Occipital lobe (tissue), 3 donors: ENCODE measurements at places on chromosomes 5 and 9.

GRCh38 chr9:5459289-5459829 lies 9.0 kb downstream of the CD274 start:
- DNase-seq = no peak

- DNase-seq = no peak
These were observed 70.1 kb upstream of the CNOT6 start for GRCh38 chr5:180424094-180424493.

- no peak for DNase-seq
These were observed 209.4 kb downstream of the PIK3R1 start for GRCh38 chr5:68424799-68425537.

DNA sequence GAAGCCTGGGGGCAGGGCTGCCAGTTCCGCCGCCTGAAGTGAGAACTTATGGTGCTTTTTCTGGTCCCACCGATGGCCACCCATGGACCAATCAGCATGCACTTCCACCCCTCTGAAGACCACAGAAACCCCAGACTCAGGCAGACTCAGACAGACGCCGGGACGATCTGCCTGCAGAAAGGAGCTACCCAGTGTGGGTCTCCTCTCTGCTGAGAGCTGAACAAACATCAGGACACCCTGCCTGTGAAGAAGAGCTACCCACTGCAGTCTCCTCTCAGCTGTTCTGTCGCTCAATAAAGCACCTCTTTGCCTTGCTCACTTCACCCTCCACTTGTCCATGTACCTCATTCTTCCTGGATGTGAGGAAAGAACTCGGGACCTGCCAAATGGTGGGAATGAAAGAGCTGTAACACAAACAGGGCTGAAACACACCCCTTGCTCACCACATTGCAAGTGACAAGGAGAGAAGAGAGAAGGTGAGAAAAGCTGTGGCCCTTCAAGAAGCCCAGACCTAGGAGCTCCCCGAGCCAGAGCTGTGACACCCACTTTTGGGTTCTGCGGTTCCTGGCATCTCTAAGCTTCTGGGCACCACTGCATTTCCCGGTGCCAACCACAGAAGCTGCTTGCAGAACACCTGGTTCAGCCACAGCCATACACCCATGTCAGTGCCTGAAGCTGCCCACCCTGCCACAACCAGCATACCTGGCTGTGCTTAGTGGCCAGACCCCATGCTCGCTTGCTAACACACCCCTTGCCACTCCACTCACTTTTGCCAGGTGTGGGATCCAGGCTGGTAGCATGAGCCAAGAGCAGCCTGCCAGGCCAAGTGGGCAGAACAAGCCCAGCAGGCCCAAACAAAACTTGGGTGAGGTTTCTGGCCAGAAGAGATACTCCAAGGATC lies 114.3 kb upstream of the TSLP start:
- DNase-seq = no peak

DNA sequence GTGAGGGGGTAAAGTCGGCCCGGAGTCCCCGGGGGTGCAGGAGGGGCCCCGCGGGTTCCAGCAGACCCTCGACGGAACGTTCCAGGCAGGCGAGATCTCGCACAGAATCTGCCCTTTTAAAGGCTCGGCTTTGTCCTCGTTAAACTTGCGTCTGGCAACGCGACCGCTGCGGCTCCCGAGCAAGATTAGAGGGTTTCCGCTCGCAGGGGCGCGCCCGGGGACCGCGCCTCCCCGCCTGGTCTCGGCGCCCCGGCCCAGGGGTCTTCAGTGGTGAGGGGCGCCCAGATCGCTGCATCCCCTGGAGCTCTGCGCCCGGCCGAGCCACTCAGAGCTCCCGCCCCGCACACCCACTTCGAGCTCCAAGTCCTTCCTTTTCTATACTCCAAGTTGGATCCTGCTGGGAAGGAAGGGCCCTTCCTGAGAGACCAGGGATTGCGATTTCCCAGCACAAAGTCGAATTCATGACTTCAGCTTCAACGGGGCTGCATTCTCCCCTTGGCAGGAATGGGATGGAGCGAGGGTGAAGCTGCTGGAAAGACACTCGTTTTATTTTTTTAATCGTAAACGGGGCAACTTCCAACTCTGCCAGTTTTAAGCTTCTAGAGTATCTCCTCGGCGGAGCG lies 11.3 kb downstream of the PROP1 start:
- DNase-seq = no peak

- DNase-seq = no peak
These were observed 12.0 kb downstream of the ADRA1B start for GRCh38 chr5:159928122-159928909.

DNA sequence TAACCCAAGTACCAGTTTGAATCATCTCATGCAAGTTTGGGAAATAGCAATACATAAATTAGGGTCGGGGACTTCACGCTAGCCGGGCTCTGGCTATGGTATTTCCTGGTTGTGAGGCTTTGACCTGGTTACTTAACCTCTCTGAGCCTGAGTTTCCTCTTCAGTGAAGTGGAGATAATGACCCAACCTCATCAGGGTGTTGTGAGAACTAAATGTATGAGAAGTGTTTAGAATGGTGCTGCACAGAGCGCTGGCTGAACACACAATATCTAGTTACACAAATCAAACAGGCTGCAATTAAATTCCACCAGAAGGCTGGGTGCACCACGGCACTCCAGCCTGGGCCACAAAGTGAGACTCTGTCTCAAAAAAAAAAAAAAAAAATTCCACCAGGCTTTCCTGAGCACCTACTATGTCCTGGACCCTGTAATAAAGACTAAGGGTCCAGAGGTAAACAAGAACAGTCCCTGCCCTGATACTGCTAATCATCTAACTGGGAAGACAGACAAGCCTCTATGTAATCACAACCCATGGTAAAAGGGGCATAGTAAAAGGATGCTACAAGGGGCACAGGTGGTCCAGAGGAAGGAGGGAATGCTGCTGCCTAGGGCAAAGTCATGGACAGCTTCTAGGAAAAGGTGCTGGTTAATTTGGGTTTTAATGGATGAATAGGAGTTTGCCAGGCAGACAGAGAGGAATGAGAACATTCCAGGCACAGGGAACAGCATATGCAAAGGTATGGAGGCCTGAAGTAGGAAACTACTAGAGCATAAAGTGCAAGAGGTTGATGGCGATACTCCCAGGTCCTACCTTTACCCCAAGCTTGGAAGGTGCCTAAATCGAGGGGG lies 27.7 kb downstream of the DUSP1 start:
- no peak for DNase-seq

DNA sequence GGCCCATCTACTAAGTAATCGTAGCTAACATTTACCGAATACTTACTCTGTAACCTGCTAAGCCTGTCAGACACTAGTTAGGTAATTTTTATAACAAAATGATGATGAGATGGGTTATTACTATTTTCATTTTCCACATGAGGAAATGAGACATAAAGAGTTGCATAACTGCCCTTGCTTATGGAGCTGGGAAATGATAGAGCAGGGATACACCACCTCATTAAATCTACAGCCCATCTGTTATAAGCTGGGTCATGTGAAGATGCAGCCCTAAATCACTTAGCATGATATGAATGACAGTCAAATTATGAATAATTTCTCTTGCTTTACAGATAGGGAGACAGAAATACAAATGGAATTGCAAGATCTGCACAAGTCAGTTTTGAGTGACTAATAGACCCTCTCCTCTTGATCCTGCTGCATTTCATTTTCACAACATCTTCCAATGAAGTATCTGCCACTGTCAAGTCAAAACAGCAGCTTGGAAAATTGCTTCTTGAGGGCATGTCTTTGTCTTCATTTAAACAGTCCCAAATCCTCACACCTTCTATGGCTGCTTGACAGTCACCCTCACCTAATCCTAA lies 364.7 kb downstream of the PRELID2 start:
- DNase-seq = no peak

DNA sequence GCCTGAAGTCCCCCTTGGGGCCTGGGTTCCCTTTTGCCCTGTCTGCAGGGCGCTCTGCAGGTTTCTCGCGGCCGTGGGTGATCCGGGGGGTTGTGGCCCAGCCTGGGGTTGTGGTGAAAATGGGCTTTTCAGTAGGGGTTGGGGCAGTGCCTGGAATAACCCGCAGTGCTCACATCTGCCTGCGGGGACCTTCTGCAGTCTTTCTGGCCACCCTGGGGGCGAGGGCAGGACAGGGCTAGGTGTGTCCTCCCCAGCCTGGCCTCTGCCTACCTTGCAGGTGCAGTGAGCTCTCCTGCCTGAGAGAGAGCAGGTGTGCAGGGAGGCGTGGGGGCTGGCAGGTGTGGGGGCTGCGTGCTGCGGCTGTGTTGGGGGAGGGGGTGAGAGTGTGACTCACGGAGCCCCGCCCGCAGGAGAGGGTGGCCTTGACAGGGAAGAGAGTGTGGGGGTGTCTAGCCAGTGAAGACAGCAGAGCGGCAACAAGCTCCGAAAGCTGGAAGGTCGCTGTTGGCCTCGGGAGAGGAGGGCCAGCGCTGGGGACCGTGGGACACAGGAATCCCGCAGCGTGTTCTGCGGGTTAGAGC lies 131.4 kb downstream of the MRPL36 start:
- no peak for DNase-seq

GRCh38 chr9:122172131-122172530 lies 12.4 kb downstream of the MORN5 start:
- DNase-seq = no peak

DNA sequence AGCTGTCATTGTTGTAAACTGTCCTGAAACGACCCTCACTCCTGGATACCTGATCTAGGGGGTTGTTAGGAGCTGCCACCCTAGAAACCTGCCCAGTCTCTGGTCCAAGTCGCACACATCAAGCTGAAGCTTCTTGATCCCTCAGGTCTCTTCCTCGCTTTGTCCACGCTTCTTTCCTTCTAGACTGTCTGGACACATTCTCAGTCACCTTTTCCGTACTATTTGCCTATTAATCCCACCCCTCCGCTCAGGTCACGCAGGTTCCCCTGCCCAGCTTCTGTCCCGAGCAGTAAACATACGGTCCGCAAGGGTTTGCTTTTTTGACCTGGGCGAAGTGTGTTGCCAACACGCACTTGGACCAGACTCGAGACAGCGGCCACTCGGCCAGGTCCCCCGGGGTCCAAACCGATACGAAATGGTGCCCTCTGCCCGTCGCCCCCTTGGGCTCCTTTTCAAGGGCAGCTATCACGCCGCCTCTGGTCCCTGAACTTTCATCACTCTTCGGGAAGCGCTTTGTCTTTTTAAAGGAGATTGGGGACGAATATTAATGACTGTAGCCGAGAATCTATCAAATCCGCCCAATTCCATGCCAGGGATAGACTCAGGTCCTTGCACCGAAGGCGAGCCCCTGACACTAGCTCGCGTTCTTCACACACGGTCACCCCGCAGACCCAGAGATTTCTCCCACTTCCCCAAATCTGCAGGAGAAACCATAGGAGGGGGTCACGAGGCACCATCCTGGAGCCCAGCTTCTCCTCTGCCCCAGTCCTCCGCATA lies 814 bp downstream of the PLCXD3 start:
- DNase-seq = no peak

- DNase-seq = no peak
These were observed 27.2 kb downstream of the GCNT1 start for GRCh38 chr9:76486151-76486550.

DNA sequence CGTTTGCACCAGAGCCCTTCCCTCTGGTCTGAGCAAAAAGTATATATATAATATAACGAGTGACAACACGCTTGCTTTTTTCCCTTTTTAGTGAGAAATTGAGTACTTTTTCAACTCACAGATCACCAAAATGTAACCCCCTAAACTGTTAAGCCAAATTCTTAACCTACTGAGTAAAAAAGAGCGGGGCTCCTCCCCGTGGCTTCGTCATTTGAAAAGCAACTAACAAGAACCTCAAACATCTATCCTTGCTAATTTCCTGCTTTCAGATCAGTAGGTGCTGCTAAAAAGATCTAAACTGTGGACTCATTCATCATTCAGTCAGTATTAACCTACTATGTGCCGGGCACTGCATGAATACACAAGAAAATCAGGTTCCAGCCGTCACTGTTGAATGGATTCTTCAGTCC lies 1.0 kb upstream of the PTBP3 start:
- no peak for DNase-seq

DNA sequence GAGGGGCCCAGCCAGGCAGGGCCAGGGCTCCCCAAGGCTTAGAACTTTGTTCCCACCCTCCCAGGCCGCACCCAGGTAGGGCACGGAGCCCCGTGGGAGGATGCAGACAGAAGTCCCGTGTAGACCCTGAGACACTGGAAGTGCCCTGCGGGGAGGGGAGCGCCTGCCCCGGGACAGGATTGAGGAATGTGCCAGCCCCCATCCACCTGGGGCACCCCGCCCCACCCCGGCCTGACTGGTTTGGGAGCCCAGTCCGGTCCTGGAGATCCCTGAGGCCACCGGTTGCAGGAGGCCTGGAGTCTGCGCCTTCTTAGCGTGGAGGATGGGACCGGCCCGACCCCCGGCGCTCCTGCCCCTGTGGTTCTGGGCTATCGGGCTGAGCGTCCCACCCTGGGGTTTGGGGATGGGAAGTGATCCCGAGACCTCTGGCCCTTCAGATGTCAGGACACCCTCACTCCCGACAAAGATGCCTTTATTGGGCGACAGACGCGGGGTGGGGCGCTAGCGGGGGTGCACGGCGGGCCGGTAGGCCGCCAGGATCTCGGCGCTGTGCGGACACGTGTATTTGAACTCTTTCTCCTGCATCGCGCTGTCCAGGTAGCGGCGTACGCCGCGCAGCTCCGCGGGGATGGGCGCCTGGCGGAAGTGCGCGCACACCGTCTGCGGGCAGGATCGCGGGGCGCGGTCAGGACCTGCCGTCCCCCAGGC lies 2.0 kb downstream of the CLIC3 start:
- no peak for DNase-seq

DNA sequence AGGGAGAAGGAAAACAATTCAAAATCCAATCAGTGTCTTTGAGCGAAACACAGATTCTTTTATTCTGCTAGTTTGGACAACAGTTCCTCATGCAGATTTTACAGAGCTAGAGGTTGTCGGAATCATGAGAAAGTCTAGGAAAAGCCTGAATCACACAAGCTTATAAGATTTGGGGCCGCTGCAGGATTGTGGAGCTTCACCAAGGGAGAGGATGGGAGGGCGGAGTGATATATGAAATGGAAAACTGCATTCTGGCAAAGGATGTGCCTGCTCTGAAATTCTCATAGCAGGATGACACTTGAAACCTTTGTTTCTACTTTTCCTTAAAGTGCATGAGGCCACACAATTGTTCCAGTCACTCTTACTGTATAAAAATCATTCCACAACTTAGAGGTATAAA lies 134.3 kb downstream of the OR2K2 start:
- DNase-seq = no peak

DNA sequence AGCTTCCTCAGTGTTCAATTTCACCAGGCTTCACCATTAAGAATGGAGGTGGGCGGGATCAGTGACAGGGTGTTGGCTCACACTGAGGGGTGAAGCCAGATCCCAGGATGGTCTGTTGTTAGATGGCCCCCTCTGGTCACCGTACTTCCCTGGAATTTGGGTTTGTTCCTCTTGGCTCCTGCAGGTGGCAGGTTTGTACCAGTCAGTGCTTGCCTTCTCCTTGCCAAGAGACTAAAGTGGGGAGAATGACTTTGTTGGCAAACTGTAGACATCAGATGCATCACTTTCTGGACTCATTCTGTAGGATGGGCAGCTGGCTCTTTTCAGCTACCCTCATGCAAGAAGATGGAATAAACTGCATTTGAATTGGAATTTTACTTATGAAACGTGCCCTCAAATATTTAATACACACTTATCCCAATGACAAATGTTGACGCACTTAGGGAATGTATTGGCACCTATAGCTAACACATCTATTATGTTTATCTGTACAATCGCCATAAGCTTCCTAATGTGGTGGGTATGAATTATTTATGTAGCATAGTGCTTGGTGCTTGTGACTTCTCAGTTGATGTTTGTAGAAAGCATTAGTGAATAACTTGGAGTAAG lies 31.4 kb upstream of the ANKRD55 start:
- DNase-seq = no peak
